Suprapubic skin (tissue), 4 donors: ENCODE measurements at places on chromosomes 3 and 15. TPM values are rescaled to one million over a fixed set of nuclear protein-coding genes. Genes with fewer than 3 reads are reported as not detected.

The ANKRD34C gene
- total RNA-seq = not detected

The GUCA1C gene
- not detected for total RNA-seq

DNA sequence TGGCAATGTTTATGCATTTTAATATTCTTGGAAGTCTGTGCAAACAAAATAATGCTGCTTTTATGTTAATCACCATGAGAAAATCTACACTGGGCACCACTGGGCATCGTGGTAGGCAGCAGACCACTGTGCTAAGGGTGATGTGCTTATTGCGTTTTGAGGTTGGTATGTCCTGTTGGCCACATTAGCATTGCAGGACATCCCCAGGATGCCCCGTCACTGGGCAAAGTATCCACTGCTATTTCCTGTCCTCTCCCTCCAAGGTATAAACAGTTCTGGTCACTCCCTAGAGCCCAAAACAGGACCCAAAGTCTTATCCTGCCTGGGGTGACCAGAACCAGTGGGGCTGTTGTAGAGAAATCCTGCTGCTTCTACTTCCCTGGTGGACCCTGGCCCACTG, 284.2 kb upstream of the ROPN1 start:
- no peaks in the 10 kb centered on the region for H3K27me3 ChIP-seq
- H3K4me1 ChIP-seq = peaks cover 37% of the 10 kb centered on the region
- H3K4me3 ChIP-seq = no peak overlapping the region
- peak overlapping the region; percentile 75 for H3K27ac ChIP-seq
- no peak for DNase-seq

DNA sequence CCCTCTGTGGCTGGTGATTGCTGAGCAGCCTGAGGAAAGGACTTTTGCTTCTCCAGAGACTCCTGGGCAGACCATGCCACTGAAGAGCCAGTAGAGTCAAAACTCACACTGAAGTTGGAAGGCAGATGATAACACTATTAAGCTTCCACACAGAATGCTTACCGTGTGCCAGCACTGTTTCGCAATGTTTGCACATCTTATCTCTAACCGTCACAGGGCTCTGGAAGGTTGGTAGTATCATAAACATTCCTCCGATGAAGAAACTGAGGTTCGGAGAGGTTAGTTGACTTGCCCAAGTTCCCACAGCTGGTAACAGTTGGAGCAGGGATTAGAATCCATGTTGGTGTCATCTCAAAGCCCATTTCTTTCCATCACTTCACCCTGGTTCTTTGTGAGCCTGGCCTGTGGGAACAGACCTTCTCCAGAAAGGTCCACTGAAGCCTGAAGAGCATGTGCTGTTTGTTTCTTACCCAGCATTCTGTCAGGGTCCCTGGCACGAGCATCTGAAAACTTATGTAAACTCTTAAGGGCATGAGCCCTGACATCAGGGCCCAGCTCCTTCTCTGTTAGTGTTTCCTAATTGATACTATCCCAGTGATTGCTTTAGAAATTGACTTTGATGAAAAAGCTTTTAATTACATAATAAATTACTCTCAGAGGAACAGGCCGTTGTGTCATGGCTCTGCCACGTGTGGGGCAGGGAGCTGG, 77.0 kb upstream of the PRR23C start:
- H3K4me3 ChIP-seq = no peak overlapping the region
- H3K27me3 ChIP-seq = no peaks in the 10 kb centered on the region
- H3K27ac ChIP-seq = peak overlapping the region; percentile 76

DNA sequence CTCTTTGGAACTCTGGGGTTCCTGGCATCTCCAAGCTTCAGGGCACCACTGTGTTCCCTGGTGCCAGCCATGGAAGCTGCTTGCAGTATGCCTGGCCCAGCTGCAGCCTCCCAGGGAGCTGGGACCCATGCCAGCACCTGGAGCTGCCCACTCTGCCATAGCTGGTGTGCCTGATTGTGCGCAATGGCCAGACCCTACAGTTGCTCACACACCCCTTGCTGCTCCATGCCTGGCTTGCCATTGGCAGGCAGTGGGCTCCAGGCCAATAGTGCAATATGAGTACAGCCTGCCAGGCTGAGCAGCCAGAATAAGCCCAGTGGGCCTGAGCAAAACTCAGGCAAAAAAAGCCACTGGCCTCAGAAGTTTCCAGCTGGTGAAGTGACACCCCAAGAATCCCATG, 43.8 kb upstream of the LRRFIP2 start:
- peaks cover 16% of the 10 kb centered on the region for H3K4me1 ChIP-seq
- H3K4me3 ChIP-seq = no peak overlapping the region
- no peak for DNase-seq
- no peaks in the 10 kb centered on the region for H3K36me3 ChIP-seq
- peak overlapping the region; percentile 71 for H3K27ac ChIP-seq
- no peaks in the 10 kb centered on the region for H3K27me3 ChIP-seq

GRCh38 chr3:127751782-127752181, 70.5 kb downstream of the MGLL start:
- DNase-seq = no peak
- H3K27ac ChIP-seq = no peak overlapping the region
- H3K27me3 ChIP-seq = no peaks in the 10 kb centered on the region
- no peak overlapping the region for H3K4me3 ChIP-seq
- H3K36me3 ChIP-seq = no peaks in the 10 kb centered on the region
- peaks cover 35% of the 10 kb centered on the region for H3K4me1 ChIP-seq
